H4 (cell line): ENCODE measurements at places on chromosomes 5 and 9.

DNA sequence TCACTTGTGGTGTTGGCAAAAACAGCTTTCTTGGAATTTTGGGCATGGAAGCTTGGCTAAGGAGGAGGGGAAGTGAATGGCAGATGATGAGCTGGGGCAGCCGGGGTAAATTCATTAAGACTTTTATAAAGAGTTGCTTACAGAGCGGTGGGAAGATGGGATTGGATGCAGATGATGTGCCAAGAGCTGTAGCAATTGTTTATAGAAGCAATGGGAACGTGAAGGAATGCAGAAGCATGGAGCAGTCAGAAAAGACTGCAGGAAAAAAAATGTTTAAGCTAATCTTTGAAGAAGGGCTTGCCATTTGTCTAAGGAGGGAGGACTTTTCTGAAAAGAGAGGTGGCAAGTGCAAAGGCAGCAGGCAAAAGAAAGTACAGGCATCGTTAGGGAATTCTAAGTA lies 86.6 kb upstream of the SHISAL2B start:
- DNase-seq: peak; percentile 25

- no peak for DNase-seq
Observed at GRCh38 chr9:82020331-82020730, 31.8 kb downstream of the SPATA31D1 start.

DNA sequence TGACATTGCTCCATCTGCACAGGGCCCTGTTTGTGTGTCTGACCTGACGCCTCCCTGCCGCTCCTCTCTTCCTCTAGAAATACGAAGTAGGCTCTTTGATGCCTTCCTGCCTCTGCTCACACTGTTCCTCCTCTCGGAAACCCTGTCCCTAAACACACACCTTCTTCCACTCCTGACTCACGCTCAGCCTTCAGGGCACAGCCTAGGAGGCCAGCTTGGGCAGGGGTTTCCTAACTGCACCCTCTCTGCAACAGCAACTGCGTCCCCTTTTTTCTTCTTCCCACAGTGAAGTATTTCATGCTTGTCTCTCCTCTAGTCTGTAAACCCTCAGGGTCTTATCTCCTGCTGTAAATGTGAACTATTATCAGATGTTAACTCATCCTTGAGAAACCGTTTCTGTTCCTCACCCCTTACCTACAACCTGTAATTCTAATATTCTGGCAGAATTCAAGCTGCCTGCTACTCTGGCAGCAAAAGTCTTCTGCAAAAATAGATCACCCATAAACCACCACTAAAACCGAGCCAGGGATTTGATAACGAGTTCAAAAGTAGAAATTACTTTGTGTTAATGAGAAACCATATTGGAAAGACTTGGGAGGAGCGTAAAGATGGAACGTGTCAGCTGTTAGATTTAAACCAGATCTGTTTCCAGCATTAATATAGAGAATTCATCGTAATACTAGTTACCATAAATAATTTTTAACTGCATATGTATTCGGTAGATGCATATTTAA lies 100.2 kb downstream of the DAPK1 start:
- no peak for DNase-seq

GRCh38 chr9:115212832-115213231 lies 94.9 kb upstream of the TNC start:
- no peak for DNase-seq

DNA sequence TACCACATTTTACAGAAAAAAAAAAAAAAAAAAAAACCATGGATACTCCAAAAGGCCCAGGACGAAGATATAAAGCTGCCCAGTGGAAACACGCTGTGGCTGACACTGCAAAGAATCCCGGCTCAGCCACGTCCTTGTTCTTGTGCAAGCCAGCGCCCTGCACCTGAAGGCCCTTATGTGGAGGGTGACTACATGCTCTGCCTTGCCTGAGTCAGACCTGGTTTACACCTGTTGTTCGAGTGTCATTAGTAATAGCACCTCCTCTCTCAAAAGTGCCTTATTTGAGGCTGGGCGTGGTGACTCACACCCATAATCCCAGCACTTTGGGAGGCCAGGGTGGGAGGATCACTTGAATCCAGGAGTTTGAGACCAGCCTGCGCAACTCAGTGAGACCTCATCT lies 54.3 kb upstream of the ZSWIM6 start:
- no peak for DNase-seq

DNA sequence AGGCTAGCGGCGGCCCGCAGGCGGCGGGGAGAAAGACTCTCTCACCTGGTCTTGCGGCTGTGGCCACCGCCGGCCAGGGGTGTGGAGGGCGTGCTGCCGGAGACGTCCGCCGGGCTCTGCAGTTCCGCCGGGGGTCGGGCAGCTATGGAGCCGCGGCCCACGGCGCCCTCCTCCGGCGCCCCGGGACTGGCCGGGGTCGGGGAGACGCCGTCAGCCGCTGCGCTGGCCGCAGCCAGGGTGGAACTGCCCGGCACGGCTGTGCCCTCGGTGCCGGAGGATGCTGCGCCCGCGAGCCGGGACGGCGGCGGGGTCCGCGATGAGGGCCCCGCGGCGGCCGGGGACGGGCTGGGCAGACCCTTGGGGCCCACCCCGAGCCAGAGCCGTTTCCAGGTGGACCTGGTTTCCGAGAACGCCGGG lies 253 bp downstream of the SLC12A2 start:
- DNase-seq: no peak

DNA sequence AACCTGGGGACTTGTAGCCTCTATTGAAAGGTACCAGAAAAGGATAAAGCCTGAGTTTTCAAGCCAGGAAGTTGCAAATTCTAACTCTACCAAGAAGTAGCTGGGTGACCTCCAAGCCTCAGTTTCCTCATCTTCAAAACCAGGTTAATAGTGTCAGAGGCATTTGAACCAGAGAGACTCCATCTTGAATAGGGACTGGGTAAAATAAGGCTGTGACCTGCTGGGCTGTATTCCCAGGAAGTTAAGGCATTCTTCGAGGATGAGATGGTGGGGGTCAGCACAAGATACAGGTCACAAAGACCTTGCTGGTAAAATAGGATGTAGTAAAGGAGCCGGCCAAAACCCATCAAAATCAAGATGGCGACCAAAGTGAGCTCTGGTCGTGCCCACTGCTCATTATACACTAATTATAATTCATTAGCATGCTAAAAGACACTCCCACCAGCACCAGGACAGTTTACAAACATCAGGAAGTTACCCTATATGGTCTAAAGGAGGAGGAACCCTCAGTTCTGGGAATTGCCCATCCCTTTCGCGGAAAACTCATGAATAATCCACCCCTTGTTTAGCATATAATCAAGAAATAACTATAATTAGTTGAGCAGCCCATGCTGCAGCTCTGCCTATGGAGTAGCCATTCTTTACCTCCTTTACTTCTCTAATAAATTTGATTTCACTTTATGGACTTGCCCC lies 3.8 kb upstream of the SERINC5 start:
- no peak for DNase-seq

- no peak for DNase-seq
Observed at GRCh38 chr9:131620764-131621520, 75.6 kb downstream of the PRRT1B start.

- DNase-seq: no peak
Observed at GRCh38 chr5:172426086-172426485, 28.2 kb downstream of the SH3PXD2B start.

GRCh38 chr5:150144879-150145278 lies 10.8 kb downstream of the PDGFRB start:
- DNase-seq: no peak
